ENCODE measurements at places on chromosomes 4 and X.

DNA sequence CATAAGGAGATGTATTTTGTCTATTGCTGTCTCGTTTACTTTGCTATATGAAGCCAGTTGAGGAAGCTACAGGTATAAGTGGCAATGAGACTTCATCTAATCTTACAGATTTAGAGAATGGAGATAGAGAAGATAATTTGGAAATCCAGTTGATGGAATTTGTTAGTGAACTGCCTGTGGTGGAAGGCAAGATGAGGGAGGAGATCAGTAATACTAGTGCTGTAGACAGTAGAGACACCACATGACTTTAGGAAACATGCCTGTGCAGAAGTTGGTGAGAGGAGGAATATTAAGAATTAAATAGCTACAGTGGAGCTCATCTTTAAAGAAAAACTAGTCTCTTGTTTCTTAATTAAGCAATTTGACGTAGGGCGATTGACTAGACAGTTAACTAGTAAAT, 51.3 kb downstream of the RBPJ start:
- no peak for DNase-seq

DNA sequence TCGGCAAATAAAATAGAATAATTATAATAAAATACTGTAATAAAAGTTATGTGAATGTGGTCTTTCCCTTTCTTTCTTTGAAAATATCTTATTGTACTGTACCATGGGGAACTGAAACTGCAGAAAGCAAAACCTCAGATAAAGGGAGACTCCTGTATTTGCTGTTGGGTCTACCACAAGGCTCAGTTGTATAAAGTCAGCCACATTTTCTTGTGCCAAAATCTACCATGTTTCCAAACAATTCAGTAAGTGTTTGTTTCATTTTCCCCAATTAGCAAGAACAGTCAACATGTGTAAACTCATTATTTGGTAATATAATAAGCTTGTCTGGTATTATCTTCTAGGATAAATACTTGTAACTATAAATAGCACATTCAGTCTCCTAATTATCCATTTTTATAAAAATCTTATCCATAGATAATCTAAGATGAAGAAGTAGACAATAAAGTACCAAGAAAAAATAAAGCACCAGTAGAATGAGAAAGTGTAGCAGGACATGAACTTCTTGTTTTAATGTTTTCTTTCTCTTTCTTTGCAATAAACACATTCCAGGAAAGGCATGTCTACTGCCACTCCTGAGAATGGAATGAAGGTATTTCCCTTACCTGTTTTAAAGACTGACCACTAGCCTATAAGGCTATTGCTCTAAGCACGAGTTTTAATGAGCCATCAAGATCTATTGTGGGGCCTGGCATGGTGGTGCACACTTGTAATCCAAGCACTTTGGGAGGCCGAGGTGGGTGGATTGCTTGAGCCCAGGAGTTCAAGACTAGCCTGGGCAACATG, 15.0 kb upstream of the OTUD4 start:
- no peak for DNase-seq

DNA sequence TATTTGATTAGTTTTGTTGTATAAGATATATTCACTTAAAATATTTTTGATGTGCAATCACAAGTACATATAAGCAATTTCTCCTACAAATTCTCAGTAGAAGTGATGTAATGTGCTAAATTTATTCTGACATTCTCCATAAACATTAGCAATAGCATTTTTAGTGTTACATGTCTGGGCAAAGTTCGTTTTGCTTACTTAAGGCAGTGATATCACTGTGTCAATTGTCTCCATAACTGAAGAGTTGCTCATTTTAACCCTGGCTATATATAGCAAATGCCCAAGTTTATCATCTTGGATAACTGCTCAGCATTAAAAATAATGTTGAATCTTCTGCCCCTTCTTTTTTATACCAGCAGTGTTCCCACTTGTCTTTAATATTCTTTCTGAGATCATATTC, 340.0 kb upstream of the NDST4 start:
- no peak for DNase-seq

- no peak for DNase-seq
Measured at GRCh38 chr4:73721909-73722308, 18.5 kb upstream of the CXCL8 start.

- DNase-seq = no peak
Measured at GRCh38 chr4:17497890-17498523, 13.9 kb downstream of the QDPR start.

DNA sequence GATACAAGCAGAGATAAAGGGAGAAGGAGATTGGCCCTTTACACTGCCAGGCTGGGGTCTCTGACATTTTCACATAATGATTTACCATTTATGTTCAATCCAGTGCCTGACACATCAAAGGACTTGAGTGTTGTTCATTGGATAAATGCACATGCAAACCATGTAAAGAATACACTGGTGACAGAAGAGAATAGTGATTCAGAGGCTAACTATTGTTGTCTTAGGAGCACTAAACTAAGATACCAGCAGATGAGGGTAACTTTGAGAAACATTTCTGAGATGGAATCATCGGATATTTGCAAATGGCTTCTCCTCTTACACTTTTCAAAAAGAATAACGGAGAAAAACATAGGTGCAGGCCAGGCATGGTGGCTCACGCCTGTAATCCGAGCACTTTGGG, 67.3 kb upstream of the HHIP start:
- no peak for DNase-seq

GRCh38 chr4:48372272-48372671, 30.9 kb downstream of the SLAIN2 start:
- no peak for DNase-seq

GRCh38 chrX:108036298-108036973, 8.4 kb upstream of the VSIG1 start:
- DNase-seq = no peak
